Stimulated activated CD8-positive, alpha-beta memory T cell treated with anti-CD3 and anti-CD28 coated beads, Interleukin-7, amount 100 ng/mL, for 1 hour (primary cell): ENCODE measurements at places on chromosomes 3 and 15.

DNA sequence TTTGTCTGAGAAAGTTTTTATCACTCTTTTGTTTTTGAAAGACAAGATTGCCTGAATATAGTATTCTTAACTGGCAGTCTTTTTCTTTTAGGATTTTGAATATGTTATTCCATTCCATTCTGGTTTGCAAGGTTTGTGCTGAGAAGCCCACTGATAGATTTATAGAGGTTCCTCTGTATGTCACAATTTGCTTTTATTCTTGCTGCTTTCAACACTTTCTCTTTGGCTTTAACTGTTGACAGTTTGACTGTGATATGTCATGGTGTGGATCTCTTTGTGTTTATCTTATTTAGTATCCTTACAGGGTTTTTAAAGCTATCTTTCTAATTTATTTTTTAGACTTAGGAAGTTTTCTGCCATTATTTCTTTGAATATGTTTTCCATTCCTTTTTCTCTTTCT, 331.2 kb upstream of the ATP11B start:
- DNase-seq: no peak

DNA sequence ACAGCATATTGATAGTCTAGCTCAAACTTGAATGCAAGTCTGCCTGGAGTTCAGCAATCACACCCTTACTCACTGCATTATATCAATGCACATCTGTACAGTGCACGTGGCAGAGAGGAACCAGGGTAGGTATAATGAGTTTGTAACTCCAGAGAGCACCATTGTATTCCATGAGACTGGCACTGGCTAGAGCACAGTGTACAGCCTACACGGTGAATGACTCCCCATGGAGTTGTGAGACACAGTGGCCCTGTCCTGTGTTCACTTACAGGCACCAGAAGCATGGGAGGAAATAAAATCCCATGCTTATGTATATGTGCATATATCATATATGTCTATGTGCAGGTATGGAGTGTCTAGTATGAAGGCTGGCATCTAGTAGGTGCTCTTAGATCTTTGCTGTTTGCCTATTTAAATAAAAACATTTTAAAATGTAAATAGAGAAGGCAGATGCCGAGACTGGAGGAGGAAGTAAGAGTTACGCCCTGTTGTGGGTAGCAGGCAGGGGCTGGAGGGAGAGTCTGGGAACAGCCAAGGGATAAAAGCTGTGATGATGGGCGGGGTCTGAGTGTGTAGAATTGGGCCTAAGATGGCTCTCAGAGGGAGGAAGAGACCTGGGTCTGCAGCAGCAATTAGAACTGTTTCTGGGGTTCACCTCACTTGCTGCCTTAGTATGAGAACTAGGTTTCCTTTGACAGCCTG, 360.7 kb upstream of the ICE2 start:
- no peak for DNase-seq

DNA sequence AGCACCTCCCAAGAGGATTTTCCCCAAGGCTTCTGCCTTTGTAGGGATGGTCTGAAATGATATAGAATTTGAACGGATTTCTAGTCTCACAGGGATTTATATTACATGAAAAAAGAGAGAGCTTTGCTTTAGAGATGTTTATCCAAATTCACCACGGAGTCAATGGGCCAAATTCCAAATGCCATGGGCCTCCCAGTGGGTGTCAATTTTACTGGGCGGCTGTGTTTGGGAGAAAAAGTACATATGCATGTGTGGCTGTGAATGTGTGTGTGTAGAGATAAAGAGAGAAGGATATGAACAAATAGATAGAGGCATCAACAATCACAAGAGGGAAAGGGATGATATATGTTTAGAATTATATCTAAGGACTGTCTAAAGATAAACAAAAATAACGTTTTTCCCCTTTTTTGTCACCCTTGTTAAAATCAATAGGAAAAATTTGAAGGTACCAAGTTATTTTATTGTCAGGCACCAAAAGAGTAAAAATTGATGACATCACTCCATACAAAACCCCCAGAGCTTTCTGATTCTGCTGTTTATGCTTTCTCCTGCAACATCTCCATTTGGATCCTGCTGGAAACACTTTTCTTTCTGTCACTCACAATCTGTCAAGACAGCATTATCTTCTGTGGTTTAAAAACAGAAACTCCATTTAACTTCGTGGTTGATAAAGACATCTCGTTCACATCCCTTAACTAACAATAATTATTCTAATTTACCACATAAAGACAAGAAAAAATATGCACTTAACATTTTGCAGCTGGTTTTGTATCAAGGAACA, 160.7 kb downstream of the FHIT start:
- DNase-seq: no peak

- no peak for DNase-seq
Measured at GRCh38 chr3:107767897-107768605, 245.3 kb downstream of the BBX start.

DNA sequence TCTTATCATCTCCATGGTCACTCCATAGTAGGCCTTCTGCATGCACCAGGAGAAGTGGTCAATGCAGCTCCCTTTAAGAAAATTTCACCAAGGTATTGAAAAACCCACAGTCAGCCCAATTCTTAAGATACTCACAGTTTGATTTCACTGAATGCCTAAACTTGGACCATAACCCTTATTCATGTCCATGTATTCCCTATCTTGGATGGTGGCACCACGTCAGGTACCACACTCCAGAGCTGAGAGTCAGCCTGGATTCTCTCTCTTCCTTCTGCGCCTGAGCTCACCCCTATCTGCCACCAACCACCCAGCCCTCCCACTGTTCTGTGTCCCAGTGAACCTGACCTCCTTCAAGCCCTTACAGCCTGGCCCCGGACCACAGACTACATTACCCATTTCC, 183.2 kb upstream of the NR2F2 start:
- no peak for DNase-seq

DNA sequence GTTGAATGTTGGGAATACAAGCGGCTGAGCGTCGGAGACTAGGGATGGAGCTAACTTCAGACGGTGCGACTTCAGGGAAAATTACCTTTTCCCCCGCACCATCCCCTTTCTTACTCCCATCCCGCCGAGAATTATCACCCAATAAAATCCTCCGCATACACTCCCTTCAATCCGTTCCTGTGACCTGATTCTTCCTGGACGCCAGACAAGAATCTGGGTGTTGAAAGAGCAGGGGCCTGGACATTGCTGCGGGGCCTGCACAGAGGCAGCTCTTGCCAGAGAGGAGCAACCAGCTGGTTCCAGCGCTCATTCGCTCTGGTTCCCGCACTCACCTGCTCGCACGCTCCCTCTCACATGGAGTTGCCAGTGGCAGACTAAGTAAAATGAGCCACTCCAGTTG, 241.9 kb downstream of the ALCAM start:
- DNase-seq: no peak

DNA sequence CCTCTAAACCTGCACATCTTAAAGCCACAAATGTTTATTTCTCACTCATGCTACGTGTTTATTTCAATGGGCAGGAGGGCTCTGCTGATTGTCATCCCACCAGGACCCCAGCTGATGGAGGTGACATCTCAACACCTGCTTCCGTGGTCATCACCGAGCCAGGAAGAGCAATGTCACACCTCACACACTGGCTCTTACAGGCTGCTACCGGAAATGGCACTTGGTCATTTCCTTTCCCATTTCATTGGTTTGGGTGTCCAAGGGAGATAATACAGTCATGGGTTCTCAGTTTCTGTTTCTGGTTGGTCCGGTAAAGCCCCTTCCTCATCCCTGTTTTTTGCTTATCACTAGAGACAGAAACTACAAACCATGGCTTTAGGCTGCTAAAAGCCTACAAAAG, 41.9 kb downstream of the ABHD2 start:
- DNase-seq: no peak

- no peak for DNase-seq
Measured at GRCh38 chr3:97863031-97863430, 41.2 kb downstream of the CRYBG3 start.

DNA sequence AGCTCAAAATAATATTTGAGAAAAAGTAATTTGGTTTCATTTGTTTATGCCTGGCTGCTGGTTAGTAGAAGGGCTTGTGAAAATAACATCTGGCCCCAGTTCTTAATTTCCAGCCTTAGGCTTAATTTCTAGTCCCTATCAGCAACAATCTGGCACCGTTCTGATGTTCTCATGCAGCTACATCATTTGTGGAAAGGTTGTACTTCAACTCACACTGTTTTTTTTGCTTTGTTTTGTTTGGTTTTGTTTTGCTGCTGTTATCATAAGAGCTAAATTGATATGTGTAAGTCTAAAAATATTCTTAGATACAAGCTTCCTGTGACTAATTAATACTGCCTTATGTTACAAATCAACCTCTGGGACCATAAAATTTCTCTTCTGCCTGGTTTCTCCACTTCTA, 8.9 kb downstream of the CPA3 start:
- no peak for DNase-seq

DNA sequence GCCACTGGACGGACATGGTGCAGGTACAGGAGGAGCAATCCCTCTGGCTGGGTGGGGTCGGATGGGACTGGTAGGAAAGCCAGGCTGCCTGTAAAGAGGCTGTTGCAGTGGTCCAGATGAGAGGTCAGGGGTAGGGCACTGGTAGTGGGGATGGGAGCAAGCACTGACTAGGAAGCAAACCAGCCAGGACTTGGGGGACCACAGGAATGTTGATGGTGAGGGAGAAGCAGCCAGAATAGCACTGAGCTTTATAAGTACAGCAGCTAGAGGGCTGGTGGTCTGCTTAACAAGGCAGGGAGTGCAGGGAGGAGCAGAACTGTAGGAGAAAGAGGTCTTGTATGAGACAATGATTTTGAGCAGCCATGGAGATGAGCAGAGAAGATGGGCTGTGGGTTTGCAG, 38.7 kb upstream of the PTPN23 start:
- no peak for DNase-seq

- DNase-seq: no peak
Measured at GRCh38 chr3:173622166-173622565, 224.6 kb downstream of the NLGN1 start.

GRCh38 chr15:65377976-65378366, at the start of gene IGDCC3:
Gene IGDCC3 (minus strand): TSS chr15:65378002. CDS start chr15:65377788, 214 bp downstream.
- DNase-seq: no peak

- DNase-seq: no peak
Measured at GRCh38 chr15:58053315-58054153, 12.0 kb downstream of the ALDH1A2 start.

DNA sequence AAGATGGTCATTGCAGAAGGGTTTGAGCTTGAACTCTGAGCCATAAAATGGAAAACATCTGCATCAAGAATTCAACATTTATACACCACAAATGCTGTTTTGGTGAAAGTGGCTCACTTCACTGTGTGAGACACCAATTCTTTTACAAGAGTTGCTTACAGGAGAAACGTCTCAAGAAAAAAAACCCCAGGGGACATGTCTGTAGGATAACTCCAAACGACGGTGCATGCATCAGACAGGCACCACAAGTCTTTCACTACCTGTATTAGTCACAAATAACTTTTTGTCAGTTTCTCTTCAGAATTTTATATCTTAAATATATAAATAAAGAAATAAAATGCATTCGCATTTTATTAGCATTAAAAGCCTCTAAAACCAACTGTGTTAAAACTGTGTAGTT, 164.3 kb downstream of the EFHB start:
- no peak for DNase-seq

DNA sequence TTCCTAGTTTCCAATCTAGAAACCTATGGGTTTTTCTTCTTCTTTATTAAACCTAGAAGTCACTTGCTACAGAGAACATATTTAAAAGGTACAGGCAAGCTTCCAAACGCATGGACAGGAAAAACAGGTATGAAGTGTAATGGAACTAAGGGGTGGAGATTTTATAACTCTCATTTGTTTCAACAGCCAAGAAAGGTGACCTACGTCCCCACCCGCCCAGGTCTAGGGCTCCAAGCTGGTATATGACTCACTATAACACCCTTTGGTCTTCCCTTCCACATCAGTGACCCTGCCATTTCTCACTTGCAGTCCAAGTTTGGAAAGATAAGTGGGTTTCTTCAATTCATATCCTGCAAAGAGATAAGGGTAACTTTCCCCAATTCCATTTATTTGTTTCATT, 6.0 kb upstream of the LIPH start:
- no peak for DNase-seq

- DNase-seq: no peak
Measured at GRCh38 chr3:48689384-48689783, 3.7 kb upstream of the NCKIPSD start.

- DNase-seq: no peak
Measured at GRCh38 chr3:90145094-90145860, 1037.9 kb downstream of the EPHA3 start.

DNA sequence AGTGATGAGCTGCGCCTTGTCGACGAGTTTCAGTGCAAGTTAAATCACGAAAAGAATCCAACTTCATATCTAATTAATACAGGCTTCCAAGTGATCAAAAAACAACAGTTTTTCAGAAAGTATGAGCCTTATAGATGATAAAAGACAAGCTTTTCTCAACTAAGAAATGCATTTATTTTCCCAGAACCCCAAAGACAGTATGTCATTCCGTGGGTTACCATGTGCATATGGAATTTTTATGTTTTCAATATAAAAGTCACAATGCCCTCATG, 442.8 kb downstream of the MAGI1 start:
- no peak for DNase-seq

- DNase-seq: no peak
Measured at GRCh38 chr3:13016083-13016720, 57.0 kb downstream of the IQSEC1 start.

GRCh38 chr3:28139288-28139687, 102.1 kb upstream of the CMC1 start:
- no peak for DNase-seq

GRCh38 chr3:99388780-99389179, 249.6 kb upstream of the COL8A1 start:
- no peak for DNase-seq

- DNase-seq: no peak
Measured at GRCh38 chr3:182393151-182393550, 400.2 kb upstream of the ATP11B start.

GRCh38 chr3:31038086-31038739, 143.8 kb upstream of the GADL1 start:
- no peak for DNase-seq

- DNase-seq: no peak
Measured at GRCh38 chr3:159766563-159767185, 222.0 kb upstream of the IL12A start.

DNA sequence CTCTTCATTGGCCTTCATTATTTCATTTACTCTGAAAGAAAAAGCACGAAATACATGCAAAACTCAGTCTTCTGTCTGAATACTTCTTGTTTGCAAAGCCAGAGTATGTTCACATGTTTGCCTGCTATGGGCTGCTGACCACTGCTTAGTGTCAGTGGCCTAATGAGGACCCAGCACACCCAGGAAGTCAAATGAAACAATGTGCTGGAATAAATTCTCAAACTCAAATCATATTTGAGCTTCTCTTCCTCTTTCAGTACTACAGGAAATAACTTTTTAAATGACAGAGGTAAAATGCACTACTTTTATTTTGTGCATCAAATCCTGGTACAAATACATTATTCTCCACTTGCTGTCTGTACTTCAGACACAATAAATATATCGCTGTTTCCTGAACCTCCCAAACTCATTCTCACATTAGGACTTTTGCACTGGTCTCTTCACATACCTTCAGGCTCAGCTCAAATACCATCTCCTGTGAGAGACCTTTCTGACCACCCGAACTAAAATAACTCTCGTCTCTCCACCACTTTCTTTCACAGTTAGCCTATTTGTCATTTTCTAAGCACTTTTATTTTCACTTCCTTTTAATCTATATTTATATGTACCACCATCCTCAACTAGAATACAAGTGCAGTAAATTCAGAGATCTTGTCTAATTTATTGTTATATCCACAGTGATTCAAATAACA, 176.8 kb downstream of the TUSC7 start:
- DNase-seq: no peak

- no peak for DNase-seq
Measured at GRCh38 chr3:37174532-37175126, at the start of gene LRRFIP2. Gene LRRFIP2 (minus strand): TSS chr3:37174582. CDS start chr3:37148983, 25,599 bp downstream.

- DNase-seq: no peak
Measured at GRCh38 chr3:155270485-155271342, 22.8 kb downstream of the STRIT1 start.
